ENCODE measurements at places on chromosomes 2 and 18.

DNA sequence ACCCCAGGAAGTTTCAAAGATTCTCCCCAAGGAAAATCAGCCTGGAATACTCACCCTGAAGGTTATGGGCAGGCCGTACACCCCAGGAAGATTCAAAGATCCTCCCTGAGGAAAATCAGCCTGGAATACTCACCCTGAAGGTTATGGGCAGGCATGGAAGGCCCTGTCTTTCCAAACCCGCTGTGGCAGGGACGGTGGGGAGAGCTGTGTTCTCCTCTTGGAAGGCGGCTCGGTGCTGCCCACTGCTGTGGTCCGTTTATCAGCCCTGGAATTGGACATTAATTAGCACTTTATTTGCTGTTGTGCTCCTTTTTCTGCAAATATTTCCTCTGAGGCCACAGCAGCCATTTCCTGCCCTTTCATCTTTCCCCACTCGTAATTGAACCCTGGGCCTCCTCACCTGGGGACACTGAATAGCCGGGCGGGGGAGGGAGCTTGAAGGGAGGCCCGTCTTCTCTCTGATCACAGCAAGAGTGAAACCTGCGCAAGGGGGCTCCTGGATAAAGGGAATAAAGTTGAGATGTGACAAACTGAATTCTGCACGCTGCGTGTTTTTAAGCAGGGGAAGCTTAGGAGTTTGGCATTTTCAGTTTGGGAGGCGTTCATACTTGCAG is 308.7 kb upstream of the SALL3 start:
- no peak for DNase-seq

DNA sequence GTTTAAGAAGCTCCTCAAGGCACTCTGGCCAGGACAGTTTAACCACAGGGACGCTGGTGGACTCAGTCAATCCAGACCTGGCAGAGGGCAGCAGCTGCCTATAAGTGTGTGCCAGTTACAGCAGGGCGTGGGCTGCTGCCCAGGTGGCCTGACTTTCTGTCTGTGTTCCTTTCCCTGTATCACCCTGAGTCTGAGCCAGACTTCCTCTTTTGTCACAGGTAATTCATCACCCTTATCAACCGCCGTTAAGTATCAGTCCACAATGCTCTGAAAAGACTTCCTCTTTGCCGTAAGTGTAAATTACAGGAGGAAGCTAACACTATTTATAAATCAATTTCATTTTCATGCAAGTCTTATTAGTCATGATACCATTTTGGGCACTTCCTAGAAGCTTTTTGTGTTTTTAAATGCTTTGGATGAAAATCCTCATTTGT is 7.0 kb downstream of the LPIN1 start:
- DNase-seq = peak; percentile 79

DNA sequence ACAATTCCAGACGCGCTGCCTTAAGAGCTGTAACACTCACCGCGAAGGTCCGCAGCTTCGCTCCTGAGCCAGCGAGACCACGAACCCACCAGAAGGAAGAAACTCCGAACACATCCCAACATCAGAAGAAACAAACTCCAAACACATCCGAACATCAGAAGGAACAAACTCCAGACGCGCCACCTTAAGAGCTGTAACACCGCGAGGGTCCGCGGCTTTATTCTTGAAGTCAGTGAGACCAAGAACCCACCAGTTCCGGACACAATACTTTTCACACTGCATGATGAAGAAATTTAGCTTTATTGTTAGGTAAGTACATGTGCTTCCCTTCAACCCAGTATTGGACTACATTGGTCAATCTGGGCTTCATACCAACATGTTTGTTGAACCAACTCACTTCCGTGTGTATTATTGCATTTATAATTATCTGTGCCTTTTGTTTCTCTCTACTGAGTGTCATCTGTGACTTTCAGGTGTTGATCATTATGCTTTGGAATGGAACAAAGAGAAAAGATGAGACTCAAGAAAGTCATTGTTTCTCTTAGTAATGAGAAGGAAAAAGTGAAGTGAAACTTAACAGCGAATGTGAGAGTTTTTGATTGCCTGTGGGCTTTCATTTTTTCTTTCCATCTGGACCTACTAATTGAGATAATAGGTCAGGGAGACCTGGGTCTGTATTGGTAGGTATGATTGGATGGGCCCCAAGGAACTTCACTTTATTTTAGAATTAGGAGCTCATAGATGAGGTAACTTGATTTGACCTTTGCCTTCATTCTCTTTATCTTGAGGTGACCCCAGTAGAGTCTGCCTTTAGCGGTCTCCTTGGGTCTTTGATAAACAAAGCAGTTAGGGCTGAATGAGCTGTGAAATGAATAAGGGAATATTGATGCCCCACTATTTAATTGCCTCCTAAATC is 76.1 kb upstream of the CAVIN2 start:
- no peak for DNase-seq

GRCh38 chr18:79420033-79420745 is 24.5 kb downstream of the NFATC1 start:
- DNase-seq = no peak

- peak; percentile 31 for DNase-seq
These were observed 888 bp downstream of the VAMP5 start for GRCh38 chr2:85584857-85585780.

DNA sequence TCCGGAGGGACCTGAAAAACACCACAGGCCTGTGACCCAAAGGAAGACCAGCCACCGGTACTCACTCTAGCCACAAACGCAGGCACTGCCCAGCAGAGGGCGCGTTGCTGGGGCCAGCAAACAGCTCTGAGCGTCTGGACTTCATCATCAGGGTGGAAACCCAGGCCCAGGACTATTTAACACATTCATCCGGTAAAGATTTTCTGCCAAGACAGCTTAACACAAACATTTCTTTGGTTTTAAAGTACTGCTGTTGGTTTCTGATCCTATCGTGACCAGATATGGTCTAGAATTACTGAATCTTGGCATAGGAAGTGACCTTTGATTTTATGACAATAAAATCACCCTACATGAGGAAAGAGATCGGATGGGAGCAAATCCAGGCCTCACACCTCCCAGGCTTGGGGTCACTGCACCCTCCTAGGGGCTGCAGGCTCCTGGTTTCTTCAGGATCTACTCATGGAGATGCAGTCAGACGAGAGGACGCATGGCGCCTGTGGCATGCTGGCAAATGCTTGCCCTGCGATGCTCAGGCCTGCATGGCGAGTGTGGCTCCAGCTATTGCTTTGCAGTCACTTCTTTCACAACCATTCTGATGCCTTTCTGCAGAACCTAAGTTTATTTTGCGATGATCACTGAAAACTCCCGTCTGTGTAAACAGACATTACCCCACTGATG is 130.4 kb downstream of the COL4A4 start:
- DNase-seq = no peak

GRCh38 chr2:187486241-187486640 is 38.2 kb upstream of the CALCRL start:
- DNase-seq = no peak

GRCh38 chr2:162390801-162391200 is 46.9 kb downstream of the GCA start:
- DNase-seq = no peak

DNA sequence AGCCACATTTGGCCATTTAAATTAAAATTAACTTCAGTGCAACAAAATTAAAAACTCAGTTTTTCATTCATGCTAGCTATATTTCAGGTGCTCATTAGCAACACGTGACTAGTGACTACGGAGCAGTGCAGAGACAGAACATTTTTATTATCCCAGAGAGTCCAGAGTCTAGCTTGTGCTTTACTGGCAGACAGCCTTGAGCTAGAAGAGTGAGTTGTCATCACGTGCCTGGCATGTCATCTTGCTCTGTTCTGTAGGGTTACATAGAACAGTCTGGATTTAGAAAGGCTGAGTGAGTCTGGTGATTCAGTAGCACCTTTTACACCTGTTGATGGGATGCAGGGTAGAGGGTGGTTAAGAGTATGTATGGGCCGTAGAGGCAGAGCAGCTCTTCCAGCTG is 136.9 kb upstream of the IL1R2 start:
- DNase-seq = no peak

GRCh38 chr2:54330926-54331835 is 75.2 kb upstream of the TSPYL6 start:
- no peak for DNase-seq

- DNase-seq = peak; percentile 100
These were observed 54.4 kb downstream of the RAB31 start for GRCh38 chr18:9762526-9762925.

DNA sequence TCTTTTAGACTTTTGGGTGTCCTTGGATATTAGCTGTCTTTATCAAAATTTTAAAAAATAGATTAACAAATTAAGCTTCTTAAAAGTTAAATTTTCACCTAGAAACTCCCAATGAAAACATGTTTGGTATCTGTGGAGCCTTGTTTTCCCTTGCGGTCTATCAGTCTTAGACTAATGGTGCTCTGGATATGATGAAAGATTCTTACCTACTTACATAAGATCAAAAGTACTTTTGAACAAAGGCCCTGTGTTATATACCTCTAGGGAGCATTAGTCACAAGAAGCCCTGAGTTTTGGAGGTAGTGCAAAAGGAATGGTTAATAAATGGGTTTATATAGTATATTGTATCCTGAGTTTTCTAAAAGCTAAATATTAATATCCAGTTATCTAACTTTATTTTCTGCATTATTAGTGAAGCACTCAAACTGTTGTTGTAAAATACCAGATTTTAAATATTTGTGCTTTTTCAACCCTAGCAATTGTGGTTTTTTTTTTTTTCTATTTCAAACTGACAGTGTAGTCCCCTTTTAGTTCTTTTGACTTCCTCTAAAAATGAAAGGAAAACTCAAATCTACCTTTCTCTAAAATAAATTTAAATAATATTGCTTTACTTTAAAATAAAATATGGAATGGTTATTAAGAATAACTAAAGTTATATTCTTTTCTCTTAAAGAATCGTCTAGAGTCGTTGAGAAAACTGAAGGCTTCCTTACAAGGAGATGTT is 18.1 kb downstream of the NDC80 start:
- no peak for DNase-seq

- no peak for DNase-seq
These were observed 328.9 kb upstream of the NT5C1B start for GRCh38 chr2:18918280-18918679.

- DNase-seq = no peak
These were observed 120.6 kb downstream of the PLB1 start for GRCh38 chr2:28616396-28616999.

- DNase-seq = no peak
These were observed 130.2 kb upstream of the ID2 start for GRCh38 chr2:8551622-8552074.

DNA sequence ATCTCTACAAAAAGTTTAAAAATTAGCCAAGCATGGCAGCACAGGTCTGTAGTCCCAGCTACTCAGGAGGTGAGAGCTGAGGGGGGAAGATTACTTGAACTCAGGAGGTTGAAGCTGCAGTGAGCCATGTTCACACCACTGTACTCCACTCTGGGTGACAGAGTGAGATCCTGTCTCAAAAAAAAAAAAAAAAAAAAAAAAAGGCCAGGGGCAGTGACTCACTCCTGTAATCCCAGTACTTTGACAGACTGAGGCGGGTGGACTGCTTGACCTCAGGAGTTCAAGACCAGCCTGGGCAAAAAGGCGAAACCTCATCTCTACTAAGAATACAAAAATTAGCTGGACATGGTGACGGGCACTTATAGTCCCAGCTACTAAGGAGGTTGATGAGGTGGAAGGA is 37.0 kb downstream of the PUM2 start:
- no peak for DNase-seq

DNA sequence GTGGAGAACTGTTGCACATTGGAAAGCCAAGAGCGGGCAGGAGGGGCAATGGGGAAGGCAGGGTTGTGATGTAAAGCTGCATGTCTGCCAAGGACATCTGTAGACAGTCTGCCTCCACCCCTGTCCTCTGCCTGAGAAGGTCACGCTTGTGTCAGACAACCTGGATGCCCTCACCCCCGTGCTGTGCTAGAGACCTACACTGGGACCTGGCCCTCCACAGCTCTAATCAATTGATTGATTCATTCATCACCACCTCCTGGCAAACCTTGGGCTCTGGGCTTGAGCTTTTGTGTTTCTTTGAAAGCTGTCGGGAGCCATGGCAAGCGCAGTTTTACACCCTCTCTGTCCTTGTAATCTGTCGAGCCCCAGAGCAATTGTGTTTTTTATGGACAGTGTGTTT is 41.1 kb downstream of the MARCO start:
- no peak for DNase-seq

DNA sequence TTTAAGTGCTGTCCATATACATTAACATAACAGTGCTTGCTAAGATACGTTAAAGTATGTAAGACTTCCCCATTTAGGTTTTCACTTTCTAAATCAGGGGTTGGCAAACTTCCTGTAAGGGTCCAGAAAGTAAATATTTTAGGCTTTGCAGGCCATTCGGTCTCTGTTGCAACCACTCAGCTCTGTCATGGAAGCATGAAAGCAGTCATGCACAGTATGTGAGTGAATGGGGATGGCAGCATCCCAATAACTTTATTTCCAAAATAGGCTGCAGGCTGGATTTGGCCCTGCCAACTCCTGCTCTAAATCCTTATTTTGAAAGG is 128.7 kb downstream of the PLA2R1 start:
- DNase-seq = peak; percentile 70

DNA sequence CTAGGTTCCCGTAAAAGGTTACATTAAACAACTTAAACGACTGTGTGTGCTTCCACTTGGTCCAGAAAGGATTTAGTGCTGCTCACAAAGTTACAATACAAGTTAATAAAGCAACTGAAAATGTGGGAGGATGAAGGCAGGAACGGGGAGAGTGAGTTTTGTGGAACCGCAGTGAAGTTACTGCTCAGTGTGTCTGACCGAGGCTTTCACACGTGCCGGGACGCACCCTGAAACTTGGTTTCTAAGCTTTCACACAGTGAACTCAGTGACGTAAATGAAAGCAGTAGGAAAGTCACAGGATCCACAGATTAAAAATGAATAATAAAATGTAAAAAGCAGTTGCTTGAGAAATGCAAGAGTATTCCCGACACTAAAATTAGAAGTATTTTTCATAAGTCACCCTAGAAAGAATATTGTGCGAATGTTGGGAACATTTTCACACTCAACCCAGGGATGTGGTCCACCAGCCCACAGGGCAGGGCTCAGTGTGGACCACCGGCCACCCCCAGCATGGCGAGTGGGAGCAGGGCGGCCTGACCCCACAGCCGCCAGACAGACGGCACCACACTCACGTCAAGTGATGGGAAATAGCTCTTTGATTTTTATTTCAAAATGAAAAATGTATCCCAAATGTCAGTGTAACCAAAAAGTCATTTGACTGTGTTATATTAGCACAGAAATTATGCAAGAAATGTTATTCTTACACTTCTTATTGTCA is 32.6 kb upstream of the CHMP1B start:
- no peak for DNase-seq

- DNase-seq = no peak
These were observed 163.9 kb downstream of the LDLRAD4 start for GRCh38 chr18:13382366-13382953.

Data from GF-D8 (cell line).